ENCODE measurements at places on chromosomes 1 and 21.

DNA sequence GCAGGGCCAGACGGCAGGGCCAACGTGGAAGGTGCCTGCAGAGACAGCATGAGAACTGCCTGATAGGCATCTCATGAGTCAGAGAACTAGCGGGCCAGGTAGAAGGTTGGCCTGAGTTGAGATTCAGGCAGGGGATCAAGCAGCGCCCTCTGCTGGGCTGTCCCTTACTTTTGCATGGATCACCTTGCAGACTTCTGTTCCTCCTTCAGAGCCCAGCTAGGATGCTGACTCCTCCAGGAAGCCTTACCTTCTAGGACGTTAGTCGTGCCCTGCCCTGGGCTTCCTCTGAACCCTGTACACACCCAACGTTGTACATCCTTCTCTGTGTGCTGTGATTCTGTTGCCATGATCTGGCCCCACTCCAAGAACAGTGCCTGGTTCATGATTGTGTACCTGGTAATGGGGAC lies 231.3 kb upstream of the VAMP3 start:
- peak; percentile 3 for DNase-seq

GRCh38 chr1:61853583-61853982 lies 111.3 kb downstream of the PATJ start:
- peak; percentile 66 for DNase-seq

DNA sequence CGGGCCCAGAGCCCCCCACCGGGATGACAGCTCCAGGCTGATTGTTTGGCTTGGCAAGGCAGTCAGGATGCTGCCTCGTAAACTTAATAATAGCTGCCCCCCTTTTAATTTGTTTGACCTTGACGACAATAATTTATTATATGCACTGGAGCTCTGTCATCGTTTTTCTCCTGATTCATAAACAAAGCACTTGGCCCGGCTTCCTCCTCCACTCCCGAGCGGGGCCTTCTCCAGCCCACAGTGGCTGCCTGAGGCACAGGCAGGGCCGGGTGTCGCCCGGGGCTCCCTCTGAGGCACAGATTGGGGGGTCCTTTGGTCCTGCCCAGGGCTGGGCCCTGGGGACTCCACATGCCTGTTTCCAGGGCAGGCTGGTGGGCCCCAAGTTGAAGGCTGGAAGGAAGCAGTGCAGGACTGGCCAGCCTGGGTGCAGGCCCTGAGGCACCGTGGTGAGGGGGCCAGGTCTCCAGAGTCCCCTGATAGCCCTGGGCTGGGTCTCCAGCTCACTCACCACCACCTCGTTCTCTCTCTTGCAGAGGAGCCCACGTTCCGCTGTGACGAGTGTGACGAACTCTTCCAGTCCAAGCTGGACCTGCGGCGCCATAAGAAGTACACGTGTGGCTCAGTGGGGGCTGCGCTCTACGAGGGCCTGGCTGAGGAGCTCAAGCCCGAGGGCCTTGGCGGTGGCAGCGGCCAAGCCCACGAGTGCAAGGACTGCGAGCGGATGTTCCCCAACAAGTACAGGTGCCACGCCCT lies 52.0 kb upstream of the ARHGEF16 start:
- DNase-seq: no peak

DNA sequence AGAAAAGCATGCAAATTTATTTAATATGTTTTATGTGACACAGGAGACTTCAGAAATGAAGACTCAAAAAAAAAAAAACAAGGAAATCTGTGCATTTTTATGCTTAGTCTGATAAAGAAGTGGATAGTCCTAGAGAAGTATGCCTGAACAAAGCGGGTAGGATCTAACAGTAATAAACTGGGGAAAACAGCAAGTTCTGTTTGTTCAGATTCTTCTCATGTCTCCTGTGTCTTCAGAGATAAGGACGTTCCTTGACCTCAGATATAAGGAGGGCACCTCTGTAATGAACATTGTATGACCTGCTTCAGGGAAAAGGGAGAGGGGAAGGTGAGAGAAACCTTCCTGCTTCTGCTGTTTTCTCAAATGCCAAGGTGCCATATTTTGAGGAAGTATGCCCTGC lies 67.7 kb upstream of the TNFSF18 start:
- no peak for DNase-seq

DNA sequence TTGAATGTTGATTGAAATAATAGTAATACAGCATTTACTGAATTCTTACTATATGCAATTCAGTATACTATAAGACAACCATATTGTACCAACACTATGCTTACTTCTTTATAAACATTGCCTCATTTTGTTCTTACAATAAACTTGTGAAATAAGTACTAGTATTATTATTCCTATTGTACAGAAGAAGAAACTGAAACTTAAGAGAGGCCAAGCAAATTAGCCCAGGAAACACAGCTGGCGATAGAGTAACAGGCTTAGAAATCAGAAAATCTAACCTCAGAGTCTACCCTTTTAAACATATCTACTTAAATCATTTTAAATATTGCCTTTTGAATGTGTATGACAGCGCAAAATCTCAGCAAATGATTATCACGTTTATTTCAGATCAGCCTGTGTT lies 41.7 kb downstream of the FASLG start:
- no peak for DNase-seq

- DNase-seq: no peak
Observed at GRCh38 chr1:186129758-186130157, 245.3 kb downstream of the TPR start.

- no peak for DNase-seq
Observed at GRCh38 chr21:44442266-44443125, 12.8 kb upstream of the LRRC3 start.

DNA sequence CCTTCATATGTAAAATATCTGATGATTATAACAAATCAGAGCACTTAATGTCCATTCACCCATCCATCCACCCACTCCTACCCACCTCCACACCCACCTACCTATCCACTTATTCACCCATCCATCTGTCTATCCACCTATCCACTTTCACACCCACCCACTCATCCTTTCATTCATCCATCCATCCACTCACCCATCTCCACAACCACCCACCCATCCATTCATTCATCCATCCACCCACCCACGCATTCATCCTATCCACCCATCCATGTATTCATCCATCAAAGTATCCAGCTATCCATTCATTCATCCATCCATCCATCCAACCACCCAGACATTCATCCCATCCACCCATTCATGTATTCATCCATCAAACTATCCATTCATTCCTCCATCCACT lies 466.1 kb downstream of the AJAP1 start:
- DNase-seq: no peak

- DNase-seq: no peak
Observed at GRCh38 chr1:85124091-85124490, 75.8 kb upstream of the MCOLN3 start.

- no peak for DNase-seq
Observed at GRCh38 chr1:44689447-44689765, 14.9 kb downstream of the ARMH1 start.

- DNase-seq: peak; percentile 0
Observed at GRCh38 chr21:16454399-16454798, 724.6 kb downstream of the USP25 start.

GRCh38 chr1:57966340-57966739 lies 542.5 kb upstream of the DAB1 start:
- no peak for DNase-seq

DNA sequence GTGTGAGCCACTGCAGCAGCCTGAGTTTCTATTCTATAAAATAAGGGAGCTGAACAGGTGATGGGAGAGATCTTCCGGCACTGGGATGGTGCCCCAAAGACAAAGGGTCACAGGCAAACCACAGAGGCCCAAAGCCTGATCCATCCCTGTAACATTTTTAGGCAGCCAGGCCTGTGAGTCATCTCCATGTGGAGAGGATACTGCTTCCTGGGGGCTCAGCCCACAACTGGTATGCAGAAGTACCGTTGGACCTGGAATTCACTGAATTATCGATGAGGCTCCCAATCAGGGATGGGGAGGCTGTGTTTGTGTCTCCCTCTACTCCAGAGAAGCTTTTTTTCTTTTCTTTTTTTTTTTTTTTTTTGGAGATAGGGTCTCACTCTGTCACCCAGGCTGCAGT lies 48.8 kb upstream of the WASF2 start:
- peak; percentile 51 for DNase-seq

DNA sequence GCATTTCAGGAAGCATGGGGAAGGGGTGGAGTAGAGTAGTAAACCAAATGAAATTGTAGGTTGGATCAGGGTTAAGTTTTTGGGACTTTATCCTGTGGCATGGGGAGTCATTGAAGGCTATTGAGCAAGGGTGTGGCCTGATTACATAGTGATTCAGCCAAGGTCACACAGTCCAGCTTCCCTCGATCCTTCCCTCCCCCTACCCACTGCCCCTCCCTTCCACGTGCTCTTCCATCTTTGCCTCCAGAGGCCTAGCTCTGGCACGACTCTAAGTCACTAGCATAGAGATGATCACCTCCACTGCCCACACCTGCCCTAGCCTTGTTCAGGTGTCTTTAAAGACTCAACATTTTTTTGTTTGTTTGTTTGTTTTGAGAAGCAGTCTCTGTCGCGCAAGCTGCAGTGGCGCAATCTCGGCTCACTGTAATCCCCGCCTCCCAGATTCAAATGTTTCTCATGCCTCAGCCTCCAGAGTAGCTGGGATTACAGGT lies 37.2 kb upstream of the SLC9A1 start:
- DNase-seq: no peak

DNA sequence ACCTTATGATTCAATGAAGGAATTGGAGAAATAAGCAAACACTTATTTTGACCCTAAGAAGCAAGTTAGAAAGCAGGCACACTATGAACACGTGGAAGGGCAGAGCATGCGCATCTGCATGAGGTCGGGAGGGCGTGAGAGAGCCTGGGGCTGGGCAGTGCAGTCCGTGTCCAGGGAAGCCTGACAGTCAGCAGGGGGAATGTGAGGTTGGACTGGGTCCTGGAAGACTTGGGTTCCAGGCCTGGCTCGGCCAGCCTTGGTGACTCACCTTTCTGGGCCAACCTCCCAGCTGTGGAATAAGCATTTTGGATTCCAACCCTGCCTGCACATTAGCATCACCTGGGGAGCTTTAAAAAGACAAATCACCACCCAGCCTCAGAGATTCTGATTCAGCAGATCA lies 26.6 kb upstream of the LMX1A start:
- DNase-seq: no peak

DNA sequence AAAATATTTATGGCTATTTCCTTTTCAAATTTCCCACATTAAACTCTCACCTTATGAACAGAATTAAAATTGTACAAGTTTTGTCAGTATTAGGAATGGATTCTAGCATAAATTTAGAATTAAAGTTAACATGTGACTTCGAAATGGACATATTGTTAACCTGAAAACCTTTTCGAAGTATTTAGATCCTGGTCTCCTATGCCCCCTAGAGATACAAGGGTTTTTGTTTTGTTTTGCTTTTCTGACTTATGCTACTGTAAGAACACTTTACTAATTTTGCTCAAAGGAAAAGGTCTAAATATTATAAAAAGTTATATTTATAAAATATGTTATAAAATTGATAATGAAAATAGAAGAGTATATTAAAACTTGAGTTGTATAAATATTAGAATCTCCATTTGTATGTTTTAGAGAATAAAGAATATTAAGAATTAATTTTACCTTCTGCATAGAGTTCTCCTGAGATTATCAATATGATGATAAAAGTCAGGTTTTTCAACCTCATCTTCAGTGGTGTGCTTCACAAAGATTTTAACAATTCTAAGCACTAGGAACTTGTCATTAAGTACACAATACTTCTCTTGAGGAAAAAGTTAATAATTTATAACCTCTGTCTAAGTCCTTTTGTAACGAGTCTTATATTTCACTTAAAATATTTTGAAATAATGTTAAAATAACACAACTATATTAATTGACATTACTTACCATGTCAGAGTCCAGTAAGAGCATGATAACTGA lies at the start of gene F13B:
Gene F13B (minus strand): TSS at position 542 of the 738 bp plus-strand sequence. CDS start 37 bp downstream, at position 505.
- DNase-seq: no peak

DNA sequence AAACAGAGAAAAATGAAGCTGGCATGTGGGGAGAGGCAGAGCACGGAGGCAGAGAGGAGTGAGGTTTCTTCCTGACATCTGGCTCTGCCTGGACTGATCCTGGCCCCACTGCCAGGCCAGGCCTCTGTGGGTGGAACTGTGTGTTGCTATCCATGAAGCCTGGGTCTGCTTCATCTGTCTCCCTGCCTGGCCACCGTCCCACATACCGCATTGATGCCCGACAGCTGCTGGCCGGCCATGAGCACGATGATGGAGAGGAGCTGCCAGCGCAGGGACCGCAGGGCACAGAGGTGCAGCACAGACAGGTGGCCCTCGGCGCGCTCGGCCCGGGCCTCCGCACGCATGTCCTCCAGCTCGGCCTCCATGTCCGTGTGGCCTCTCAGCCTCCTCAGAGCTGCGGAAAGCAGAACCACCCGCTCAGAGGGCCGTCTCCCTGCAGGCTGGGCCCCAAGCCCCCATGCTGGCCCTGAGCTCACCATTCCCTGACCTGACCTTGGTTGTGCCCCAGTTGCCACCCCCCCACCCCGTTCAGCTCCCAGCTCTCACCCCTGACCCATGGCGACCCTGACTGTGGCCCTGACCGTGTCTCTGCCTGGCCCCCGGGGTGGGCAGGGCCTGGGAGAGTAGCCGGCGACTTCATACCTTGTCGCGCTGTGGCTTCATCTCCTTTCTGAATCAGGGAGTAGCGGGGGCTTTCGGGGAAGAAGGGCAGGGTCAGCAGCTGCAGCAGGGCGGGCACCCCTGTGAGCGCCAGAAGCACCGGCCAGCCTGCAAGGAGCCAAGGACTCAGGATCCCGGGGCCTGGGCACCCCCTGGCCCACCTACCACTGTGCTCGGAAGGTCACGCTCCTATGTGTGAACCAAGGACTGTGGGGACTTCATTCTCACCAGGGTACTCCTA lies 11.5 kb downstream of the SLC2A7 start:
- DNase-seq: no peak

GRCh38 chr21:41929248-41929647 lies 24.6 kb downstream of the C2CD2 start:
- peak; percentile 2 for DNase-seq

DNA sequence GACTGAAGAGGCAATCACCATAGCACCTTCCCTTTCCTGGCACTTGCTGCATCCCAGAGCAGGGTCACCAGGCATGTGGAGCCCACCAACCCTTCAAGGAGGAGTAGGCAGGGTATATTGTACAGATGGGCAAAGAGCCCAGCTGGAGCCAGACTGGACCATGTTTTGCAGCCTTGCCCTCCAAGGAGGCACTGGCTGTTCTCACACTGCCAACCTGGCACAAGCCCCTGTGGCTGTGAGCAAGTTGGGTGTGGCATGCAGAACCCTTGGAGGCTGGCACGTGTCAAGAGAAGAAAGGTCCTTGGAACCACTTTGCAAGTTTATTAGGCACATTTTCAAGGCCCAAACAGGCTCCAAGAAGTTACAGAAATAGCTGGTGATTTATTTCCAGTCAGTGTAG lies 146.4 kb downstream of the FOXD2 start:
- no peak for DNase-seq
